Mononuclear cell (primary cell): ENCODE measurements at places on chromosomes 3 and 15. TPM values are rescaled to one million over a fixed set of nuclear protein-coding genes. Genes with fewer than 3 reads are reported as not detected.

The CAMP gene
- total RNA-seq = not detected

The CYP1A1 gene
- not detected for total RNA-seq

The GRK7 gene
- 0.10 TPM for total RNA-seq

The USP4 gene
- 65.2 TPM for total RNA-seq

The OR5K2 gene
- not detected for total RNA-seq

The GP5 gene
- 3.8 TPM for total RNA-seq

The ACP3 gene
- 18.1 TPM for total RNA-seq

The RBP2 gene
- not detected for total RNA-seq

The MAPK6 gene
- 88.9 TPM for total RNA-seq

The ATP11B gene
- total RNA-seq = 165 TPM

The TP63 gene
- 0.21 TPM for total RNA-seq

The UBE3A gene
- total RNA-seq = 150 TPM

The FILIP1L gene
- total RNA-seq = 0.42 TPM

The MAP1A gene
- 2.4 TPM for total RNA-seq

The LNP1 gene
- total RNA-seq = 1.7 TPM

The CCRL2 gene
- 91.9 TPM for total RNA-seq
